Activated CD8-positive, alpha-beta memory T cell treated with anti-CD3 and anti-CD28 coated beads, Interleukin-2, amount 50 U/mL, for 4 hours (primary cell): ENCODE measurements at places on chromosomes 2 and 18.

- DNase-seq, result no peak
These were observed 194.6 kb downstream of the GPD2 start for GRCh38 chr2:156630579-156631337.

GRCh38 chr2:154696369-154696768, 2.1 kb upstream of the KCNJ3 start:
- no peak for DNase-seq

DNA sequence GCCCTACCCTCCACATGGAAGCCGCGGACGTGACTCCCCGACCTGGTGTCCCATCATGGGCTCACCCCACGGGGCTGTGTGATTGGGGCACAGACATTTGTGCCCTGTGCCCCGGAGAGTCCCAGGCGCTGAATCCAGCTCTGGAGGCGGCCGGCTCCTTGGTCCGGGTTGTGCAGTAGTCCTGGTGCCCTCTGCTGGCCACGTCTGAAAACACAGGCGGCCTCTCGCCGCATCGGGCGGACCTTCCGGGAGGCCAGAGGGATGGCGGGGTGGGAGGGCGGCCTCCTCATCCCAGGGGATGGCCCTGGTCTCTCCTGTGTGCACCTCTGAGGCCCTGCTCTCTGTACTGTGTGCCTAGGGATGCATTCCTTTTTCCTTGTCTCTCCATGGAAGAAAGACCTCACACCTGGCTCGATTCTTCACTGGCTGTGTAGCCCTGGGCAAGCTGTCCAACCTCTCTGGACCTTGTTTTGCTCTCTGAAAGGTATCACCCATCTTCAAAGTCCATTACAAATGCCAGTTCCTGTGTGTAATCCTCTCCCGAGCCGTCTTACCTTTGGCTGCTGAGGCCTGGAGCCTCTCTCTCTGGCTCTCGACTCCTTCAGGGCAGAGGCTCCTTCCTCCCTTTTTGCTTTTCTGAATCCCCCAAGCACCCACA, 27.6 kb downstream of the CELF4 start:
- DNase-seq, result peak; percentile 19

- DNase-seq, result no peak
These were observed 241.6 kb downstream of the RPIA start for GRCh38 chr2:88933091-88933490.

- DNase-seq, result no peak
These were observed 186.3 kb downstream of the HAUS1 start for GRCh38 chr18:46290440-46291020.

- peak; percentile 29 for DNase-seq
These were observed 20.3 kb downstream of the PLEK start for GRCh38 chr2:68385220-68385906.

DNA sequence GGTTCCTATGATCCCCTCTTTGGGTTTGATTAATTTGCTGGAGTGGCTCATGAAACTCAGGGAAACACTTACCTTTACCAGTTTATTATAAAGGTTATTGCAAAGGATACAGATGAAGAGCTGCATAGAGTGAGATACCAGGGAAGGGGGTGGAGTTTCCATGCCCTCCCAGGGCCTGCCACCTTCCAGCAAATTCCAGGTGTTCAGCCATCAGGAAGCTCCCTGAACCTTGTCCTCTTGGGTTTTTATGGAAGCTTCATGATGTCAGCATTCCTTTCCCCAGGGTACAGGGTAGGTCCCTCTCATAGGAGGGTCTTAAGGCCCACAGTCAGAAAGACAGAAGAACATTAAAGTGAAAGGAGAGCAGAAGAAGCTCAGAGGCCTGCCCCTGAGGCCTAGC, 123.9 kb upstream of the DCC start:
- DNase-seq, result no peak

DNA sequence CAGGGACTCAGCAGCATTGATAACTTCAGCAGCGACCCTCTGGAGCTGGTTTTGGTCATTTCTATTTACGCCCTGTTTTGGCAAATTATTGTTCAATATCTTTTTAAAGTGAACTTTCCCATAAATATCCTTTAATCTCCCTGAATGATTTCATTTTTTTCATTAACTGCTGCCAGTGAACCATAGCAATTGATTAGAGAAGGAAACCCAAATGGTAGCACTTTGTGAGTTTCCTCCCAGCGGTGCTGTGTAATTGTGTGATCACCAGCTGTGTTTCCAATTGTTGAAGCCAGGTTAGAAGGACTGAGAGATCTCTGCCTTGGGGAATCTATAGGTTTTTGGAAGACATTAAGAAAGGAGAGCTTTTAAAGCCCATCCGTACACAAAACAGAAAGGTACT, 16.3 kb downstream of the MAP3K20 start:
- no peak for DNase-seq

DNA sequence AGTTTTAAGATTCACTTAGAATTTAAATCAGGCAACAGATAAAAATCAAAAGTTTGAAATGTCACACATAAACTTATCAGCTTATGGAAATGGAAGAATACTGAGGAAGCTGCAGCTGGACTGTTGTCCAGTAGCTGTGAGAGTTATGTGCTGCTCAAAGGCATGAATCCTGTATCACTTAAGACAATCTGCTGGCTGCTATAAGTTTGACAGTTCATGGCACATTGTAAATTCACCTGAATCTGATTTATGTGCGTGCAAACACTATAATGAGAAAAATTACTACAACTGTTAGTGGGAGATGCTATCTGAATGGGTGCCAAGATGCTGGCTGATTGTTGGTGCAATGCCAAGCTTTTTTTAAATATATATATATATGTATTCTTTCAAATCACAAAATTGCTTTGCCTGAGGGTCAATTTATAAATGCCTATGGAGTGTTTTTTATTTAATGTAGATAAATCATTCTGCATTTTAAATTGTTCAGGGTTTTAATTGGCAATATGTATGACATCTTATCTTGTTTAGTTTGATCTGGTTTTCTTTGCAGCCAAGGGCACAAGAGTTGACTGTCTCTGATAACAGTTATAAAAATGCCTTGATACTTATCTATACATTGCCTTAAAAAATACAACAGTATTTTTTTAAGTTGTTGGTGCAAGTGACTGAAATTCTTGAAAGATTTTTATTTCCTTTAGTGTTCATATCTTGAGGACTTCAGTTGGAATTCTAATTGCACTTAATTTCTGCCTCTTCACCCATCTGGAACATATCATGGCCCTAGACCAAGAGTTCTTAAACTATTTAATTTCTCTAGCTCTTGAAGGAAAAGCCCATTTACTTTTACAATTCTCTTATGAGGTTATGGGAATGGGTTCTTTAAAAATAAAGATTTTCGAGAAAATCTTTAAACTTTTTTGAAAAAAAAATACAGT, 48.7 kb downstream of the CAVIN2 start:
- no peak for DNase-seq

- no peak for DNase-seq
These were observed 129.0 kb upstream of the ZEB2 start for GRCh38 chr2:144648837-144649465.

GRCh38 chr2:233972941-233973575, 55.9 kb downstream of the TRPM8 start:
- no peak for DNase-seq

DNA sequence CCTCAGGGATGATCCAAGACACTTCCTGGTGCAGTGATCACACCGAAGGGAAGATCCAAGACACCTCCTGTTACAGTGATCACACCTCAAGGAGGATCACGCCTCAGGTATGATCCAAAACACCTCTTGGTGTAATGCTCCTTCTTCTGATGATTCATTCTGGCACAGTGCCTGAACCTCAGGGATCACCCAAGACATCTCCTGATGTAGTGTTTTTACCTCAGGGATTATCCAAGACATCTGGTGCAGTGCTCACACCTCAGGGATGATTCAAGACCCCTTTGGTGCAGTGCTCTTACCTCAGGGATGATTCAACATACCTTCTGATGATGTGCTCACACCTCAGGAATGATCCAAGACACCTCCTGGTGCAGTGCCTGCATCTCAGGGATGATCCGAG, 124.4 kb downstream of the ASB1 start:
- no peak for DNase-seq

GRCh38 chr2:216711348-216711747, 16.0 kb upstream of the IGFBP5 start:
- DNase-seq, result no peak

DNA sequence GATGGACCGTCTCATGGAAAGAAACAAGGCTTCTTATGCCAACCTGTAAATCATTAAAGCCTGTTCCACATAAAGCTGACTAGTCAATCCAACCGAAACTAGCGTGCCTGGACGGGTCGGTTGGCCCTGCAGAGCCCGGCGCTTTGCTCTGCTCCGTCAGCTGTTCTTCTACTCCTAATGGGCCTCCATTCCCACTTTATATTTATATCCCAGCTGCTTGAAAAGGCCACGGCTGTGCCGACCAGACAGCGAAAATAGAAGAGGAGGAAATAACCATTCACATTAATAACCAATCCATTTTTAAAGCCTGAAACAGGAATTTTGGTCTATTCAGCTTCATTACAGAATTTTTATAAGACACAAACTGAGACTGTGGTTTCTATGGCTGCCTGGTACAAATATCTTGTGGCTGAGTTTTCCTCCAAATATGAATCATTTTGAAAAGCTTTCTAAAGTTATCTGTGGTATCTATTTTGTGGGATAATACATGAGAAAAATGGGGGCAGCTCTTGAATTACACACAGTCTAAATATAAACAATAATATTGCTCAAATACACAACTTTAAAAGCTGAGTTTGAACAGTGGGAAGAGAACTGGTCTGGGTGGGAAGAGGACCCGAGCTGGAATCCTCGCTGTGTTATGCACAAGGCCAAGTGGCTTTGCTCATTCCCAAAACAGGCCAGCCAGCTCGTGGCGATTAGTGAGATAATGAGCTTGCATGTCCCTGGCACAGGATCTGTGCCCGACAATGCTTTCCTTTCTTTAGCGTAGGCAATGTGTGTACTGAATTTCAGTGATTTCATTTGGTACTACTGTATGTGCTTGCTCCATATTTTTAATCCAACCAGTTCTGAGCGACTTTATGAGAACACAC, 10.5 kb upstream of the FAM124B start:
- no peak for DNase-seq
